Foreskin keratinocyte (primary cell): ENCODE measurements at places on chromosomes 7 and 10. TPM values are rescaled to one million over a fixed set of nuclear protein-coding genes. Genes with fewer than 3 reads are reported as not detected.

Gene CYP2C19
- total RNA-seq, result not detected in 2 replicates

Gene PRSS1
- not detected in 2 replicates for total RNA-seq

Gene FAM200A
- total RNA-seq, result 5.6 and 5.8 TPM in 2 replicates

Gene FKBP6
- total RNA-seq, result not detected in 2 replicates

Gene FKBP9
- 110 and 115 TPM in 2 replicates for total RNA-seq

Gene HTRA1
- 375 and 388 TPM in 2 replicates for total RNA-seq

Gene UCN3
- not detected in 2 replicates for total RNA-seq

Gene RBP3
- total RNA-seq, result not detected in 2 replicates

Gene CCDC3
- 0.20 and 0.32 TPM in 2 replicates for total RNA-seq

Gene NUDT13
- 1.2 TPM in 2 replicates for total RNA-seq

Gene STAG3
- 0.32 and 0.34 TPM in 2 replicates for total RNA-seq

Gene OR6B1
- total RNA-seq, result not detected in 2 replicates

Gene DKK1
- 228 and 406 TPM in 2 replicates for total RNA-seq

Gene AMZ1
- total RNA-seq, result not detected in 2 replicates

Gene C10orf53
- total RNA-seq, result not detected in 2 replicates

Gene AQP1
- total RNA-seq, result not detected in 2 replicates

Gene TYSND1
- 12.2 and 12.3 TPM in 2 replicates for total RNA-seq

Gene HOXA13
- not detected in 2 replicates for total RNA-seq

Gene PRKCQ
- 8.0 and 9.6 TPM in 2 replicates for total RNA-seq

Gene GPR26
- not detected in 2 replicates for total RNA-seq

Gene ZNF316
- total RNA-seq, result 7.9 and 8.5 TPM in 2 replicates

Gene GTPBP10
- total RNA-seq, result 17.9 and 21.5 TPM in 2 replicates

Gene NUPR2
- not detected in 2 replicates for total RNA-seq

Gene SEMA3A
- total RNA-seq, result 3.2 and 4.6 TPM in 2 replicates

Gene OR6V1
- total RNA-seq, result not detected in 2 replicates

Gene BAMBI
- total RNA-seq, result 3.6 and 6.8 TPM in 2 replicates

Gene ABCB1
- not detected in 2 replicates for total RNA-seq

Gene CFAP43
- total RNA-seq, result 0.14 and 0.27 TPM in 2 replicates

Gene CTAGE6
- not detected in 2 replicates for total RNA-seq

Gene MMP21
- total RNA-seq, result not detected in 2 replicates

Gene LOXL4
- total RNA-seq, result 0.03 and 0.04 TPM in 2 replicates

Gene TEX47
- total RNA-seq, result not detected in 2 replicates

Gene ATOH7
- 0.07 TPM in 1 of 2 replicates, not detected in the other for total RNA-seq

Gene MYH16
- total RNA-seq, result 1.3 and 2.6 TPM in 2 replicates

Gene OGDHL
- total RNA-seq, result 0.27 and 0.28 TPM in 2 replicates

Gene SFTPA2
- not detected in 2 replicates for total RNA-seq

Gene ARMS2
- total RNA-seq, result not detected in 2 replicates

Gene ZMIZ1
- 9.5 and 16.6 TPM in 2 replicates for total RNA-seq

Gene PRPS1L1
- not detected in 2 replicates for total RNA-seq

Gene SPRN
- total RNA-seq, result not detected in 2 replicates

Gene RABGEF1
- 31.7 and 33.5 TPM in 2 replicates for total RNA-seq

Gene ATP6V0A4
- 0.14 and 0.25 TPM in 2 replicates for total RNA-seq

Gene SRRM3
- total RNA-seq, result 0.92 and 1.2 TPM in 2 replicates

Gene CYP3A7
- not detected in 2 replicates for total RNA-seq

Gene INMT
- total RNA-seq, result not detected in 2 replicates
